ENCODE measurements at places on chromosomes 11 and 22.

DNA sequence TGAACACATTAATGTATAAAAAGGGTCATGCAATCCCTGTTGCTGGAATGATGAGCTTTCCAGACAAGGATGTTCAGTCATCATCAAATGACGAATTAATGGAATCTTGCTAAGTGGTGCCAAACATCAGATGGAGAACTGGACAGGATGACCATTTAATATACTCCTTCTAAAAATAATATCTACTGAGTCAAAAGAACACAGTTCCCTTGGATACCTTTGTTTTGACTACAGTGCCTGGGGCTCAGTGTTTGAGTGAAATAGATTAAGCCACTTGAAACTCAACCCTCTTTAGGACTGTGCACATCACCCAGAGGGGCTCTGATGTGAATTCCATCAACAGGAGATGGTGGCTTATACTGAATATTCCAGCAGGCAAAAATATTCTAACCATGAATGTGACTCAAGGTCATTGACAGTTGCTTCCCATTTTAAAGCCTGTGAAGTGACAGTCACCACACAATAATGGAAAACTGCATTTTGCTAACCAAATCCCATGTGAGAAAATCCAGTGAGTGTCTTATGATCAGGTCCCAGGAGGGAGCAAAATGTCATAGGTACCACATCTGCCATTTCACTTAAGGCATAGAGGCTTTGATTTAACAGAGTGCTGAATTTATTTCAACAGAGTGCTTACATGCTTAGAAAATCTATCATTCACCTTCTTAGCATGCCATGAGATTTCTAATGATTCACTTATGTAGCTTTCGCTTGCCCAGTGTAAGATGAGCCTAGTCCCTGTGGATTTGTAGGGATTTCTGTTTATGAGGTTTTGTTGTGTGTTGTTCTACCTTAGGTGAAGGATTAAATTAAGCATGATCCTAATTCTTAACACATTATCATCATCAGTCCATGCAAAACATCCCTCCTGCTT, 41.3 kb upstream of the SLN start:
- DNase-seq, result no peak

GRCh38 chr11:5280582-5281102, 10.9 kb upstream of the HBE1 start:
- DNase-seq, result no peak

GRCh38 chr11:35157814-35158700, 19.1 kb downstream of the CD44 start:
- no peak for DNase-seq

DNA sequence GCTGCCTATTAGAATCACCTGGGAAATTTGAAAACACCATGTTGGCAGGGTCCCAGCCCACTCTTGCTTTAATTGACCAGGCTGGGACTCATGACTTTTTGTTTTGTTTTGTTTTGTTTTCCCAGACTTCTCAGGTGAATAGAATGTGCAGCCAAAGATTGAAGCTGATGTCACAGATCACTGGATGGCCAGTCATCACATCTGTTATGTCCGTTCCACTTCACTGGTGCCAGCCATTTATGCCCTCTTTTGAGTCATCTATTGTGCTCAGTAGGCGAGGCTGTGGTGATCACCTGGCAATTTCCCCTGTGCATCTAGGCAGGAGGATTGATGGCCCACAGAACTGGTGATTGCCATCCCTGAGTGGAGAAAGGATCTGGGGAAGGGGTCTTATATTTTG, 297.3 kb downstream of the INSC start:
- DNase-seq, result no peak

DNA sequence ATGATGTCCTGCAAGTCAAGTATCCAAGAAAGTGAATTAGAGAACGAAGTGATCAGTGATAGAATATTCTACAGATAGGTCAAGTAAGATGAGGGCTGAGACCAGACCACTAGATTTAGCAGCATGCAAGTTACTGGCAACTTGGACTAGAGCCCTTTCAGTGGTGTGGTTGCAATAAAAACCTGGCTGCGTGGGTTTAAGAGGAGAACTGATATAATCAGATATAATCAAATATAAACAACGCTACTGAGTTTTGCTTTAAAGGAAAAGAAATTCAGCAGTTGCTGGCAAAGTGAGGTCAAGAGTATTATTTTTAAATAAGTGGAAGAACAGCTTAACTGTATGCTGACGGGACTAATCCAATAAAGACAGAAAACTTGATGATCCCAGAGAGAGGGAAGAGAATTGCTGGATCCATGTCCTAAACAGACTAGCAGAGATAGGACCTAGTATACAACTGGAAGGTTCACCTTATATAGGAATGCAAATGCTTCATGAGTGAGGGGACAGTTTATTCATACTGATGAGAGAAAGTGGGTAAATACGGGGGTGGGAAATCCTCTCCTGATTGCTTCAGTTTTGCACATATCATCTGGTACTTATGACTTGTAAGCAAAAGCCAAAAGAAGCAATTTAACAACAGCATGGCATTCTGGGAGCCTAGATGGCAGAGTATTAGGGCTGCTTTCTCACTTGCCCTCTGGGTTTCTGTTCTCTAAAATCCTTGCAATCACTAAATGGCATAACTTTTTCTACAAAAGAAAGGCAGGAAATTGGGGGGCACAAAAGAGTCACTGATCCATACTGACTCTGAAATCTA, 146.2 kb downstream of the RBFOX2 start:
- DNase-seq, result no peak

- DNase-seq, result no peak
Measured at GRCh38 chr11:26960281-26960680, 33.6 kb upstream of the FIBIN start.

- no peak for DNase-seq
Measured at GRCh38 chr11:91158297-91158696, 935.4 kb upstream of the CHORDC1 start.

- no peak for DNase-seq
Measured at GRCh38 chr11:78938036-78938435, 363.4 kb upstream of the NARS2 start.

GRCh38 chr11:69048031-69048693, 570 bp upstream of the TPCN2 start:
- no peak for DNase-seq

DNA sequence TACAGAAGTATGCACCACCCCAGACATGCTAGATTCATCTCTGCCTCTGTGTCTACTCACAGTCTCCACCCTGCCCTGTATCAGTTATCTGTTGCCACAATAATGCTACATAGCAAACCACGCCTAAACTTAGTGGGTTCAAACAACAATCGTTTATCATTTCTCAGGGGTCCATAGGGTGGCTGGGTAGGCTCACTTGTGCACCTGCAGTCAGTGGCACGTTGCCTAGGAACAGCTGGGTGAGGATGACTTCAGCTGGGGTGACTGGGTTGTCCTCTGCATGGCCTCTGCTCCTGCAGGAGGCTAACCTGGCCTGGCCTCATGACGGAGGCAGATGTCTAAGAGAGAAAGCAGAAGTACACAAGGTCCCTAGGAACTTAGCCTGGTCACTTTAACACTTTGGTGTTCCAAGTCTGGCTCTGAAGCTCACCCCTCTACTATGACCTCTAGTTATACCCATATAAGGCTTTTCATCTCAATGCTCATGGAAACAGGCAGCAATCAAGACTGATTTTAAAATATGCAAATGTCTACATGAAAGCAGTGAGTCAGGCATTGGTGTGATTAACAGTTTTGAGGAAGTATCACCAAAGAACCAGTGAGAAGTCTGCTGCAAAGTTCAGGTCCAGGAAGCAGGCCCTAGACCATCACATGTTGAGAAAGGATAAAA, 10.7 kb downstream of the OLFML1 start:
- DNase-seq, result no peak

- DNase-seq, result no peak
Measured at GRCh38 chr11:27839226-27839913, 139.1 kb upstream of the BDNF start.

DNA sequence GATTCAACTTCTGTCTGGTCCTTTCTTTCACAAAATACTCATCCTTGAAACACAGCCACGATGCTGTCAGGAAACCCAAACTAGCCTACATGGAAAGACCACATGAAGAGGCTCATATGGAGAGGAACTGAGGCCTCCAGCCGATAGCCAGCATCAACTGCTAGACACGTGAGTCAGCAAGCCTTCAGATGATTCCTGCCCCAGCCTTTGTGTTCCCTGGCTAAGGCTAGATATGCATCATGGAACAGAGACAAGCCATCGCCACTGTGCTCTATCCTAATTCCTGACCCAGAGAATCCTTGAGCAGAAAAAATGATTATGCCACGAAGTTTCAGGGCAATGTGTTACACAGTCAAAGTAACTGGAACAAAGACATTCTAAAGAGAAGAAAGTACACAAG, 75.5 kb downstream of the ENTHD1 start:
- no peak for DNase-seq

DNA sequence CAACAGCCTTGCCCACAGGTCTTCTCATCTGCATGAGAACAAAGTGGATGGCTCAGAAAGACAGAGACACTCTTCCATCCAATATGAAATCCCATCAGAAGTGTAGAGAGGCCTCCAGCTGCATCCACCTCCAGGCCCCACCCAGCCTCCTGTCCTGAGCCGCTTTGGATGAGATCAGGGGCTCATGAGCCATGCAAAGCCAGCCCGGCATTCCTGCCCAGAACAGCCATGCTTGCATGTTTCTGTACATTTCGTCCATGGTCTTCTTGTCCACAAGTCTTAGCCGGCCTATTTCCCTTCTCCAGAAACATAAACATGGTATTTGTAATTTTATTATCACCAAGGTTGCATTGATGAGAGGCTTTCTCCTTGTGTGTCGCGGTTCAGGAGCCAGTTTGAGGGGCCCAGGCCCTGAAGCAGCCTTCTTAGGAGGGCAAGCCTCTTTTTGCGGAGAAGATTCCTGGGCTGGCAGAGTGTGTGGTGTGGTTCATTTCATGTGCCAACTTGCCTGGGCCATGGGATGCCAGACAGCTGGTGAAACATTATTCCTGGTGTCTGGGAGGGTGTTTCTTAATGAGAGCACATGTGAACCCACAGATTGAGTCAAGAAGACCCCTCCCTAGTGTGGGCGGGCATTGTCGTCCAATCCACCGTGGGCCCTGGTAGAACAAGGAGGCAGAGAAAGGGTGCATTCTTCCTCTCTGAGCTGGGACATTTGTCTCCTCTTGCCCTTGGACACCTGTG, 928.9 kb downstream of the TBC1D22A start:
- no peak for DNase-seq

- DNase-seq, result no peak
Measured at GRCh38 chr11:71962428-71963038, 33.7 kb downstream of the RNF121 start.

GRCh38 chr11:76161261-76161961, 44.9 kb downstream of the WNT11 start:
- DNase-seq, result no peak

GRCh38 chr11:14127679-14128078, 165.2 kb downstream of the SPON1 start:
- DNase-seq, result no peak

- DNase-seq, result no peak
Measured at GRCh38 chr11:47216121-47216798, 1.5 kb downstream of the DDB2 start.

DNA sequence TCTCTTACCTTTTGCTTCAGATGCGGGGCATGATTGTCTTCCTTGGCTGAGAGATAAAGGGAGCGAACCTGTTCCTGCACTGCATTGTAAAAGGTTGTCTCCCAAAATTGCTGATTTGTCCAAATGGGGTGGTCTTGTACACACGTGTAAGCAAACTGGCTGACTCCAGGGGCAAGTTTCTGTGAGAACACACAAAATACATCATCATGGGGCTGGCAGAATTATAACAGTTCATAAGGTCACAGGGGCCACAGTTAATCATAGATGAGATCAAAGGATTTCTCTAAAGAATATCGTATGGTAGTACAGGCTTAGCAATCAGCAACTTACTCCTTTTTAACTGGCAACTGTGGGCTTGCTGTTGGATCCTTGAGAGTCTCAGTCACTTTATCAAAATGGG, 194.3 kb downstream of the SWAP70 start:
- no peak for DNase-seq

- no peak for DNase-seq
Measured at GRCh38 chr11:128692753-128693415, 988 bp upstream of the FLI1 start.

GRCh38 chr11:45089251-45089650, 57.2 kb upstream of the PRDM11 start:
- no peak for DNase-seq

- no peak for DNase-seq
Measured at GRCh38 chr11:6526411-6527135, 29.5 kb downstream of the DNHD1 start.

DNA sequence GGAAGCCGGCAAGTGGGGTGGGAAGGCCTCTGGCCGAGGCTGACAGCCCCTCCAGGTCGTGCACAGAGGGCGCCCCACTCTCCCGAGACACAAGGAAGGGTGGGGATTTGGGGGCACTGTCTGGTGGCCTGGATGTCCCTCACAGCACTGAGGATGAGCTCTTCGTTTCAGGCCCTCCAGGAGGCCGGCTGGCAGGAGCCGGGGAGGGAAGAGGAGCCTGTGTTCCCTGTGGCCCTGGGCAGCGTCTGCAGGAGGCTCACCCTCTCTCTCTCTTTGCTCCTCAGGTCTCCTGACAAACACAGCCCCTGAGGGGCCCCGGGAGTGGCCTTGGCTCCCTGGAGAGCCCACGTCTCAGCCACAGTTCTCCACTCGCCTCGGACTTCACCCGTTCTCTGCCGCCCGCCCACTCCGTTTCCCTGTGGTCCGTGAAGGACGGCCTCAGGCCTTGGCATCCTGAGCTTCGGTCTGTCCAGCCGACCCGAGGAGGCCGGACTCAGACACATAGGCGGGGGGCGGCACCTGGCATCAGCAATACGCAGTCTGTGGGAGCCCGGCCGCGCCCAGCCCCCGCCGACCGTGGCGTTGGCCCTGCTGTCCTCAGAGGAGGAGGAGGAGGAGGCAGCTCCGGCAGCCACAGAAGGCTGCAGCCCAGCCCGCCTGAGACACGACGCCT, 1078.0 kb downstream of the BRD1 start:
- no peak for DNase-seq

- no peak for DNase-seq
Measured at GRCh38 chr22:27578937-27579617, 222.5 kb downstream of the MN1 start.

DNA sequence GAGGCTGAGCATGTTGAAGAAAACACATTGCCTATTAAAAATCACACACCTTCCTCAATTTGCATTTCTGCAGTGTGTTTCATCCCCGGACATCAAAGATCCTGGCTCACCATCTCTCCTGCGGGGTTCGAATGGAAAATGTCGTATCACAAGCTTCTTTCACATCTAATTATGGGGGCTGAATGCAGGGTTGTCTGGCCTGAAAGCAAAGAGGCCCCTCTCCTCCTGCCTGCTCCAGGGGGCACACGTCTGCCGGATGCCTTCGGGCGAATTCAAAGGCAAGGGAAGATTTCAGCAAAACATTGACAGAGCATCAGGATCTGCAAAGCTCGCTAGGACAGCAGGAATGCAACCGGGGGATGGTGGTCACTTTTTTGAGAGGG, 1447.7 kb downstream of the TBC1D22A start:
- no peak for DNase-seq

DNA sequence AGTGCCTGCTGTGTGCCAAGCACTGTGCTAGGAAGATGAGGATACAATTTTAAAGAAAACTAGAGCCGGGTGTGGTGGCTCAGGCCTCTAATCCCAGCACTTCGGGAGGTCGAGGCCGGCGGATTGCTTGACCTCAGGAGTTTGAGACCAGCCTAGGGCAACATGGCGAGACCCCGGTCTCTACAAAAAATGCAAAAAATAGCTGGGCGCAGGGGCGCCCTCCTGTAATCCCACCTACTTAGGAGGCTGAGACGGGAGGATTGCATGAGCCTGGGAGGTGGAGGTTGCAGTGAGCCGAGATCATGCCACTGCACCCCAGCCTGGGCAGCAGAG, 8.3 kb downstream of the TPBGL start:
- DNase-seq, result no peak

- no peak for DNase-seq
Measured at GRCh38 chr11:69086152-69087132, 37.7 kb downstream of the TPCN2 start.

- DNase-seq, result no peak
Measured at GRCh38 chr22:49531368-49531791, 296.3 kb downstream of the BRD1 start.

All from T follicular helper cell (primary cell).